ENCODE measurements at places on chromosomes 16 and 17.

- DNase-seq, result no peak
Observed at GRCh38 chr16:86679490-86679889, 101.1 kb downstream of the FOXL1 start.

DNA sequence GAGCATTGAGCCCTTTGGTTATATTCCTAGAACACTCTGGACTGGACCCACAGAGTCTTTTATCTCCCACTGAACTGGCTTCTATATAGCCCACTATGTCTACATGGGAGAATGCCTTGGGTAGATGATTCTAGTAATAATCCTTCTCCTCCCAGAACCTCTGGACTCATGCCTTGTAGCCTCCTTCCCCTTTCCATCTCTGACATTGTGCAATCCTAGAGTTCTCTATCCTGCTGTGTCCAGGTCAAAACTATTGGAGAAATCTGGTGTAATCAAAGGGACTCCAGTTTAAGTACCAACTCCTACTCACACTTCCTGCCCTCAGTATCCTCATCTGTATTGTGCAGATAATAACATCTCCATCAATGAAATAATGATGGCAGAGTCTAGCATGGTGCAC lies 9.1 kb downstream of the RCVRN start:
- no peak for DNase-seq

DNA sequence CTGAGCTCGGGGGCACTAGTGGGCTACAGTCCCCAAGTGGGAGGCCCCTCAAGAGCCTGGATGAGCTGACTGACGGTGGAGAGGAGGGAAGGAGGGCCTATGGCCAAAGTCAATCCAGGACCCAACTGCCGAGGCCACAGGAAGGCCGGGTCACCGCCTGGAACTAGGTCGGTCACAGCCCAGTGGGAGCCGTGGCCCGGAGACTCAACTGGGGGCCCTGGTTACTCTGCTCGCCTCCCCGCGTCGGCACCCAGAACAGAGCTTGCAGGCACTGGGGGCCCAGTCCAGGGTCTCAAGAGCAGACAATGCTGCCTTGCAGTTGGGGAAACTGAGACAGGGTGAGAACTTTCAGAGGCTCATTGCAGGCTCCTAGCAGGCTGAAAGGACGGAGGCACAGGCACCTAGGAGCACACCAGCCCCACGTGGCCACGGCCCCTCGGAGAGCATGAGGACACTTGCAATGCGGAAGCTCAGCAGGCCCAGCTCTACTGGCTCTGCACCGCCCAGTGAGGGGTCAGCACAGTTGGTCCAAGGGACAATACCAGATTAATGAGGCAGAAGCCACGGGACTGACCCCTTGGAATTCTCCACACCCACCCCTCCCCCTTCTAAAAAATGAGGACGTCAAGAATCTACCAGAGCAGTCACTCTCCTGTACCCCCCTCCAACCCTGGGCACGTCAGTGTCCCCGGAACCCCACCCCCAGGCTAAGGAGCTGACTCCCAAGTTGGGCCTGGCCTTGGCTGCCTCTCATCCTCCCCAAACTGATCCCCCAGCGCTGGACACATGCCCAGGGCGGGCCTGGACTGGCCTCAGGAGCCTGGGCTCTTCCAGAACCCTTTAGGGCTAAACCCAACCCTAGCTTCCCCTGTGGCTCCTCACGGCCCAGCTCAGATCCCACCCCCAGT lies 2.2 kb downstream of the HS3ST6 start:
- no peak for DNase-seq

- peak; percentile 30 for DNase-seq
Observed at GRCh38 chr16:50326835-50327465, 41.8 kb downstream of the BRD7 start.
